ENCODE measurements at places on chromosomes 5 and 9. TPM values are rescaled to one million over a fixed set of nuclear protein-coding genes. Genes with fewer than 3 reads are reported as not detected.

PJA2 gene
- 129 TPM for total RNA-seq

RNF208 gene
- total RNA-seq, result 0.43 TPM

CCL19 gene
- not detected for total RNA-seq

CACNA1B gene
- 0.14 TPM for total RNA-seq

PCDH12 gene
- 35.1 TPM for total RNA-seq

SNCB gene
- 0.27 TPM for total RNA-seq

IFNK gene
- total RNA-seq, result not detected

NIM1K gene
- not detected for total RNA-seq

CNTNAP3B gene
- 149 TPM for total RNA-seq

RAB3C gene
- not detected for total RNA-seq

FOXD4 gene
- total RNA-seq, result 0.27 TPM

TIMD4 gene
- total RNA-seq, result not detected

SH3PXD2B gene
- total RNA-seq, result 36.3 TPM

PHF24 gene
- total RNA-seq, result not detected

HTR1A gene
- total RNA-seq, result not detected

HRH2 gene
- total RNA-seq, result not detected

FCN1 gene
- total RNA-seq, result not detected

FAM221B gene
- not detected for total RNA-seq

ROPN1L gene
- total RNA-seq, result 0.53 TPM

SUSD1 gene
- total RNA-seq, result 35.0 TPM

UBTD2 gene
- 30.2 TPM for total RNA-seq

RCL1 gene
- total RNA-seq, result 22.3 TPM

SH3RF2 gene
- total RNA-seq, result 1.7 TPM

AMBP gene
- total RNA-seq, result not detected

Data from thoracic aorta endothelial cell (primary cell).